SJCRH30 (cell line): ENCODE measurements at places on chromosomes 5 and 9. TPM values are rescaled to one million over a fixed set of nuclear protein-coding genes. Genes with fewer than 3 reads are reported as not detected.

- no peak for DNase-seq
These were observed 364.4 kb downstream of the CSNK1G3 start for GRCh38 chr5:123876276-123876790.

The ZNF454 gene
- total RNA-seq = not detected in 2 replicates

DNA sequence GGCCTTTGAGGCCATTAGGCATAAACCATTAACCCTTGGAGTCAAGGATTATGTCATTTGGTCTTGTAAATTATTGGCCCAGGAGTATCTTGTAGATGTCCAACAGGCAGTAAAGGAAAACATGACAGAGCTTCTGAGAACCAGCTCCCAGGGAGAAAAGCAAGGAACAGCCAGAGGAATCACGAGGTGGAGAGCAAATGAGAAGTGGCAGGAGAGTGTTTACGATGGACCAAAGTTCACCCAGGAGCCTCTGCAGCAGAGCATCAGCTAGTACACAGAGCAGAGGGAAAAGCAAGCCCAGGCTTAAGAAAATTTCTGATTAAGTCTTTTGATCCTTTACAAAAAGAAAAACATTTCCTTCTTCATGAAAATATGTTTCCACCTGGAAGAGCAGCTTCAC, 206.2 kb downstream of the NDUFS4 start:
- no peak for DNase-seq

The ROPN1L gene
- total RNA-seq = 0.14 TPM in 1 of 2 replicates, not detected in the other

- DNase-seq = no peak
These were observed 69.8 kb downstream of the PTCH1 start for GRCh38 chr9:95446984-95447383.

- DNase-seq = no peak
These were observed 109.6 kb downstream of the TRIM32 start for GRCh38 chr9:116796669-116797068.

DNA sequence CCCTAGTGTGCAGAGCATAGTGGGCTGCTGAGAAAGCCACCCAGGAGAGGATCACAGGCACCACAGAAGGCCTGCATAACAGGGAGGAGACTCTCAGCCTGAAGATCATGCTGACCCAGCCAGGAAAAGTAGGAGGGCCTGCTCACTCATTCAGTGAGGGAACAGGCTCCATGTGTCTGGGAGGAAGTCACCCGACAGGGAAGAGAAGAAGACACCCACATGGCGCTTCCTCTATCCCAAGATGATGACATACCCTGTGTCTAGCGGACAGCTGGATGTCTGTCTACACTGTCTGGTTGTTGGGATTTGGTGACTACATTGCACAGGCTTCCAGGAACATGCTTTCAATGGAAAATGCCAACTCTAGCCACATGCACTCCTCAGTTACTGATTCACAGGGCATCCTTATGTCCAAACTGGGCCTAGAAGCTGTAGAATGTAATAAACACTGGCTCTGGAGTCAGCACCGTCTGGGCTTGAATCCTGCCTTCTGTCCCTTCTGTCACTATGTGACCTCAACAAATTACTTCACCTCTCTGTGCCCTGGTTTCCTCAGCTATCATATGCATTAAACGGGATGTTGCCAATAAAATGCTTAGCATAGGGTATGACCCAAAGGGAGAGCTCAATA, 47.6 kb downstream of the KLHL3 start:
- DNase-seq = no peak

The CCDC180 gene
- total RNA-seq = 0.73 and 1.5 TPM in 2 replicates

The C5orf52 gene
- not detected in 2 replicates for total RNA-seq

DNA sequence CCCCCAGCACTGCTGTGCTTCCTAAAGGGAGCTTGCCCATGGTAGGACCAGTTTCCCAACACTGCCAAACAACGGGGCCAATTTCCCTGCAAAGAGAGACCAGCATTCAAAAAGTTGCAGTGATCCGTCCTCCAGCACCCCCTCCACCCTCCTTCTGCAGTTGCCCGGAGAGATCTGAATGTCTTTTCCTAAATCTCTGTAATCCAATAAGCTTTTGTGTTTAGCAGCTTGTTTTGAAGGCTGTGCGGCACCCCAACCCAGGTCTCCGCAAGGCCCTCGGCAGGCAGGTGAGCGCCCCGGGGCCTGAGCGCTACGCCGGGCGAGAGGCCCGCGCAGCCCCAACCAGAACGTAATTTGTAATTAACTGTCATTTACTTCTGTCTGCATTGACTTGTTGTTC, 366.9 kb upstream of the IRX2 start:
- DNase-seq = no peak

- DNase-seq = no peak
These were observed 21.4 kb downstream of the COL27A1 start for GRCh38 chr9:114176624-114177291.

GRCh38 chr5:32615236-32615635, 29.9 kb downstream of the SUB1 start:
- no peak for DNase-seq

DNA sequence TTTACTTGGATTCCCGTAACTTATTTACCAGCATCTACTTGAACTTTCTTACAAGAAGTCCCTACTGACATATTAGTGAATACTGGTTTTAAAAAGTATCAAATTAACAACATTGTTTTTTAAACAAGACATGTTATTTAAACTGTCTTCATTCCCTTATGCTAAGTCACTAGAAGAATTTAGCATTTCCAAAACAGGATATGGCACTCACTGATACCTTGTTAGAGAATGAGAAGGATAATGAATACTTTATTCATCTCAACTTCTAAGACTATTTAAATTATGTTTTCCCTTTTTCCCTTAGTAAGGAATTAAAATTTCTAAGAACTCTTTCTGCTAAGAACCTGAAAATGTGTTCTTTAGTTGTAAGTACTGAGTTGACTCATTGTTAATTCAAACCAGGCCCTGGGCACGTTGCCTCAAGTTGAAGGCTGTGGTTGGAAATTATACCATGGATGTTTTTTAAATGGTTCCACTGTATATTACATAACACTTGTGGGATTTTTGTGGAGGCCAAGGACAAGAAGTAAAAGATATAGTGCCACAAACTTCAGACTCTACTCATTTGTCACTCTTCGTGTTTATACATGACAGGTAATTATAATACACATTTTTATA, 219.0 kb upstream of the EDIL3 start:
- peak; percentile 5 for DNase-seq

- no peak for DNase-seq
These were observed 678 bp downstream of the SLC26A2 start for GRCh38 chr5:149961186-149961685.

DNA sequence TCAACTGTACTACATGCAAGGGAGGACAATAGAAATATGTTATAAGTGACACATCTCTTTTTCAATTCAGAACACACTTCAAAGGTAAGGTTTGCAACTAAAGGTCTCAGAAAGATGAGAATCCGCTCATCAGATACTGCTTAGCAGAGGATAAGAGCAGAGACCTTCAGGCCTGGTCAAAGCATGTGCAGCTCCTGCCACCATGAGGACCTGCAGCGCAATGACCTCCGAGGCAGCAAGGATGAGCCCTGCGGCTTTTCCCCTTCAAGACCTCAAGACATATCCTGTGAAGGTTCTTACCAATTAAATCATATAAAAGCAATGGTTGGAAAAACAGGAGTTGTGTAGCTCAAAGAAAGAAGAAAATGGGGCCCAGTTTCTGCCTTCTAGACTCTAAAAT, 135.8 kb downstream of the TRIM36 start:
- DNase-seq = peak; percentile 5

DNA sequence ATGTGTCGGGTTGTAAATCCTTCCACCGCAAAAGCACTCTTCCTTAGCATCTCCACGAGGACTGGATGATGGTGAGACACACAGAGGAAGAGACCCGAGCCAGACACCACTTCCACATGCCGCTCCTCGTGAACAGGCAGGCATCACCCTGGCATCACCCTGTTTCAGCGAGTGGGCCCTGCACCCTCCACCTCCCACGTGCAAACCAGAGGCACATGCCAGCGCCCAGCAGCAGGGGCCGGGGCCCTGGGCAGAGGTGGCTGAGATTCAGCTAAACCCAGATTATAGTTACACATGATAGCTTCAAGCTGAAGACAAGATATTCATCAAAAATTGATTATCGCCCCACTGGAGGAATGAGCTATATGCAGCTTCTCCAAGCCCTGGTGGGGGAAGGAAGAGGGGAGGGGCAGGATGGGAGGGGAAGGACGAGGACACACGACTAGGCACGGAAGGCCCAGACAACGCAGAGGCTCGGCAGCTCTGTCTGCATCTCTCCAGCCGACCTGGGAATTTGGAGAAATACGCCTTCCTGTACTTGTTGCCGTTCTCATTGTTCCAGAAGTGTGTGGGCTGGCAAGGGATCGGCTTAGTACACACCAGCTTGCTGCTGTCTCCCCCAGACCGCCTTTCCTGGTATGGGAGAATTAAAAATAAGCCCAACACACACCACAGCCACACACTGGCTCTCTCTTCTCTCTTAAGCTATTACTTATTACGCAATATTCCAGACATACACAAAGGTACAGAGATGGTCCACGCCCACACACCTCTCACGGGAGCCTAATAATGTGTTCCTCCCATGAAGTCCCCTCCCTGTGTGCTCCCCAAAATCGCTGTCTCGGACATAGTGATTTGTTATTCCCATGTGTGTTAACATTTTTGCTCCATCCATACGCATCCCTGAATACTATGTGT, 50.4 kb upstream of the ZNF354A start:
- DNase-seq = no peak

DNA sequence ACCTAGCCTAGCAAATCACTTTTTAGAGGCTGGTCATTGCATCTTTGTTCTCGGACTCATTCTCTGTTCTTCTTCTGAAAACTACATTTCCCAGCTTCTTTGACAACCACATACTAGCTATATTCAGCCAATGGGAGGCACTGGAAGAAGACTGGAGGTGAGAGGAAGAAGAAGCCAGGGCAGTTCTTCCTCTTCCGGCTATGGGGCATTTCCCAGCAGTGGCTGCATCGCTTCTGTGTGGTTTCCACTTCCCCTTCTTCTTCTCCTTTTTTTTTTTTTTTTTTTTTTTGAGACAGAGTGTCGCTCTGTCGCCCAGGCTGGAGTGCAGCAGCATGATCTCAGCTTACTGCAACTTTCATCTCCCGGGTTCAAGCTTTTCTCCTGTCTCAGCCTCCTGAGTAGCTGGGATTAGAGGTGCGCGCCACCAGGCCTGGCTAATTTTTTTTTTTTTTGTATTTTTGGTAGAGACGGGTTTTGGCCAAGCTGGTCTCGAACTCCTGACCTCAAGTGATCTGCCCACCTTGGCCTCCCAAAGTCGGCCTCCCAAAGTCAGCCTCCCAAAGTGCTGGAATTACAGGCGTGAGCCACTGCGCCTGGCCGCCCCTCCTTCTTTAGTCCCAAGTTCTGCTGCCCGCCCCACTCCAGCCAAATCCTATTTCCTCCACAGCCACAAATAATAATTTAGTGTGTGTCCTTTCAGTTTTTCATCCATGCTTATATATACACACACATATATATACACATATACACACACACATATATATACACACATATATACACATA, 6.9 kb upstream of the UBAP1 start:
- DNase-seq = no peak

- DNase-seq = no peak
These were observed 189.1 kb upstream of the PTGER4 start for GRCh38 chr5:40490464-40491111.

DNA sequence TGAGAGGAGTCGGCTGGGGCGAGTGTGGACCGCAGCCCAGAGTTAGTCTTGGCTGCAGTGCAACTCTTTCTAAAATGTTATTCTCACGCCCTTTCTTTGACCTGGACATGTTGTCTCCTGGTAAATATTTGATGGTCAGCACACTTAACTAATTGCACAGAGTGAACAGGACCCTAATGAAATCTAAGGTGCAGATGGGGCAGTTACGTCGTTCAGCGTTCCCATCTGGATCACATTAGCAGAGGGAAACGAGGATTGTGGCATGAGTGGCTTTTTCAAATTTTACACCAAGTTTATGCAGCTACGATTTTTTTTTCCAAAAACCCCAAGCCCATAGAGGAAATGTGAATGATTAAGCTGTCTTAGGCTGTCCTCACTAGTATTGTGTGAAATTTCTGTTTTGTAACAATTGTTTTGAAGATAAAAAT, 483 bp downstream of the C9orf85 start:
- no peak for DNase-seq

GRCh38 chr9:112245126-112245525, 70.0 kb upstream of the SUSD1 start:
- no peak for DNase-seq

DNA sequence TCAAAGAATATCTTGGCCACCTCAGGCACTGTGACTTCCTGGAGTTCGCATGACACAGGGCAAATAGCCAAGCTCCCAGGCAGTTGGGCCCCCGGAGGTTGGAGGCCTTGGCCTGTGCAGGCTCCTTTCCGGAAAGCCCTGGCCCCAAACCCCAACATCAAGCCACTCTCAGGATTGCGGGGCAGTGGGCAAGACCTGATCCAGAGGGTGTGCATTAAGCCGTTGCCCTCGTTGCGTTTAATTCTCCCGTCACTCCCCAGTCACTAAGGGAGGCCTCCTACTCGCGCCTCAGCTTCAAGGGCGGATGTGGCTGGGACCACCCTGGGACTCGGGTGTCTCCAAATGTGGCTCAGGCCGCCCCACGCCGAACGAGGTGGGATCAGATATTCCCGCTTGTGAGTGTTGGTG, 60.1 kb downstream of the TMEM174 start:
- DNase-seq = no peak

The KLHL9 gene
- 22.6 and 25.5 TPM in 2 replicates for total RNA-seq

The SLC34A3 gene
- 0.06 TPM in 1 of 2 replicates, not detected in the other for total RNA-seq

GRCh38 chr9:9790216-9790872, 822.5 kb downstream of the PTPRD start:
- peak; percentile 15 for DNase-seq

DNA sequence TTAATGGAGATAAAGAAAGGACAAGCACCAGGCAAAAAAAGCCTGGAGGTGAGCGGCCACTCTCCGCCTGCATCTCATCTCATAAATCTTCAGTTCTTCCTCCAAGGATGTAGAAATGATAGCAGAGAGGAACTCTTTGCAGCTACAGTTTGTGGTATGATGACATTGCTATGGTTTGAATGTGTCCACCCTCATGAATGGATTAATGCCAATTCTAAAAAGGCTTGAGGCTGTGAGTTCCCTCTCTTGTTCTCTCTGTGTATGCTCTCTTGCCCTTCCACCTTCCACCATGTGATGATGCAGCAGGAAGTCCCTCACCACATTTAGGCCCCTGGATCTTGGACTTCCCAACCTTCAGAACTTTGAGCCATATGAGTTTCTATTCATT, 126.4 kb downstream of the SPOCK1 start:
- DNase-seq = no peak

GRCh38 chr5:148469501-148469935, 85.8 kb downstream of the FBXO38 start:
- no peak for DNase-seq

The CCDC152 gene
- total RNA-seq = 0.20 and 0.23 TPM in 2 replicates

The SLC6A18 gene
- not detected in 2 replicates for total RNA-seq
